Left renal cortex interstitium (tissue), 4 donors: ENCODE measurements at places on chromosomes 4 and X. TPM values are rescaled to one million over a fixed set of nuclear protein-coding genes. Genes with fewer than 3 reads are reported as not detected.

DNA sequence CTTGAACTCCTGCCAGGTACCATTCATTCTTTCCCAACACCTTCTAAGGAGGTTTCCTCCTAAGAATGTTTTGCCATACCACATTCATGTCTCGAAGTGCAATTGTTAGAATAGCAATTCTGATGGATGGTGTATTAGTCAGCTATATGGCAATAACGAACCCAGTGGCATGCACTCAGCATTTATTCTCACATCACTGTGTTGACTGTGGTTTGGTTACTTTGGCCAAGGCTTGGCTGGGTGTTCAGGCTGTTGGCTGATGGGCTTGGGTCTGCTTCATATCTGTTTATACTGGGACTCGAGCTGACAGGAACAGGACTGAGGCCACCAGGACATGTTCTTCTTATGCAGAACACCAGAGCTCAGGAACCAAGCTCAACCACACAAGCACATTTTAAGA is 31.7 kb downstream of the PSAPL1 start:
- DNase-seq: no peak

DNA sequence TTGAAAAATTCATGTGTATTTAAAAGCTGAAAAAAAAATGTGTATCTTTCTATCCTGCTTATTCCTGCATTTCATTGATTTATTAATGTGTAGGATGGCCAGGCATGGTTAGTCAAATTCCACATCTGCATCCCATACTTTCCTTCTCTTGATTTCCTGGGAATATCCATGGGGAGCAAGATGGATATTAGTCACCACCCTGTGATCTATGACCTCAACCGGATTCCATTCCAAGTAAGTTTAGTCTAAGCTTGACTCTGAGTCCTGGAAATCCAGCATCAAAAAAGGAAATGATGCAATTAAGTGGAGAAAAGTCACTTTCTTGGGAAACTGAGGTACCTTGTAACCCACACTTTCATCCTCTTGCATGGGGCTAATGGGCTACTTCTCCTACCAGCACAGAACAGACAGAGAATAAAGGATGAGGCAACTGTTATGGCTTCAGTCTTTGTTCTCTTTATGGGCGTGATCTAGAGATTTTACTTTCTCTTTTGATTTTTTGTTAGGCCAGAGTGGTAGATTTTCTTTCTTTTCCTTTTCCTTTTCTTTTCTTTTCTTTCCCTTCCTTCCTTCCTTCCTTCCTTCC is 17.1 kb upstream of the BEX4 start:
- no peak for DNase-seq

DNA sequence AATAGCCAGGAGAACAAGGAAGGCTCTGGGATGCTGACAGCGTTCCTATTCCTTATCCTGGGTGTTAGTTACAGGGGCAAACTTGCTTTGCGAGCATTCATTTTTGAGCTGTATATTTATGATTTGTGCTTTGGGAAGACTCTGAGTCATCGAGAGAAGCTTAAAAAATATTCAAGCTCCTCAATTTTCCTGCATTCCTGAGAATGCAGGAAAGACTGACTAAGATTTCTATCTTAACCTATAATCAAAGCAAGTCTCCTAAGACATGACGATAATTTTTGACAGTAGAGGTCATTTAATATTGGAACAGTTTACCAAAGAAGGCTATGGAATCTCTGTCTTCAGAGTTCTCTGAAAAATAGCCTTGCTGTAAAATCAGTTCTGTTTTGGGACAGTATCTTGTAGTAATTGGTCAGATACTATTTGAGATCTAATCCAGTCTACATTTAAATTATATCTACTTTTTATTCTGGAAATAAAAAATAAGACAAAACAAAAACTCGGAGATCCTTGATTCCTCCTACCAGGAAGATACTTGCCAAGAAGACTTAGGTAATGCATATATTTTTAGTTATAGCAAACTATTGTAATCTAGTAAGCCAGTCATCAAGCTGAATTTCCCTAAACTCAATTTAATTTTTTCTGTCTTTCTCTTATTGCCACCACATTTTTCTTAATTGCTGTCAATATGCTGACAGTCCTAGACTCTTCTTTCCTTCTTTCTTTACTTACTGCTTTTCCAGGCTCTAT is 31.7 kb downstream of the BBS12 start:
- DNase-seq: no peak

- DNase-seq: no peak
Observed at GRCh38 chr4:7771056-7771455, 168.6 kb downstream of the AFAP1 start.

DNA sequence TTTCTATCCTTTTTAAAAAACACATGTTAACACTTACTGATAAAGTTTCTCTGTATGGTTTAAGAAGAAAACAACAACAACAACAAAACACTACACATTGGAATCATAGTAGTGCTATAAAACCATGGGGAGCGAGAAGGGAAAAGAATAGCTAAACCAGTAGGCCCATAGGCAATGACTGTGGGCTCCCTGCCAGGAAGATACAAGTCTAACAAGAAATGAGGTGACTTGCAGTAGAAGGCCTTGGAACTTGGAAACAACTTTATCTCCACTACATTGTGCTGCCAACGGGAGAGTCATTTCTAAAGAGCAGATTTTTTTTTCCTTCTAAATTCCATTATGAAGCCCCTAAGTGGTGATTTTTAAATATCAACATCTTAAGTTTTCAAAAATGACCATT is 78.0 kb downstream of the GPC4 start:
- DNase-seq: no peak

GRCh38 chrX:43813898-43814297 is 68.4 kb downstream of the MAOB start:
- no peak for DNase-seq

GRCh38 chr4:80173841-80174240 is 23.5 kb upstream of the PRDM8 start:
- no peak for DNase-seq

DNA sequence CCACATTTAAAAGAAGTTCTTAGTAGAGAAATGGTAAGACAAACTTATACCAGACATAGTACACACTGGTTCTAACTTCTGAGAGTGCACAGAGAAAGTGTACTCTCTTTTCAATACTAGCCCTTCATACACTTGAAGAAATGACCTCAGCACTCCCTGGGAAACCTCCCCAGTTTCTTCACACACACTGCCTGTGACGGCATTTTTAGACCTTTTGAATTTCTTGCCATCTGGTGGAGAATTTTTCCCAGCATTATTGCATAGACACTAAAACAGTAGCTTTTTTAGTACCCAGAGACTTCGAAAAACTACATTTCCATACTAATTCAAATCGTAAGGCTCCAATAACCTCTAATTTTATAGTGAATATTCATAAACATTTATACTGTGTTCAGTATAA is 341.6 kb upstream of the MAOA start:
- DNase-seq: no peak

DNA sequence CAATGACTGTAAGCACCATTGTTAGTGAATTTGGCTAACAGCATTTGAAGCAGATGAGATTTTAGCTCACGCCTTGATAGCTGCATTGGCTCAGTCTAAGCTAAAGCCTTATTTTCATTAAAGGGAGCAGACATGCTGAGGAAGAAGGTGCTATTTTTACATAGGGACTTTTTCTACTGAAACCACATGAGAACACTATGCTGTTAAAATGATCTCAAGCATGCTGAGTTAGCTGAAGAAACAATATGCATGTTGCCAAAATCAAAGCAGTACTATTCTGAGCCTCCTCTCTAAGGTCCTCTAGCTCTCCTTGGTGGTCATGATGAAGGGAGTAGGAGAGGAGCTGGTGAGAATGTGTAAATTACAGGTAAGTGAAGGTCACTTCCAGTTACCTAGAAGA is 134.4 kb upstream of the JADE1 start:
- no peak for DNase-seq

GRCh38 chrX:3204606-3205005 is 141.8 kb downstream of the MXRA5 start:
- no peak for DNase-seq

DNA sequence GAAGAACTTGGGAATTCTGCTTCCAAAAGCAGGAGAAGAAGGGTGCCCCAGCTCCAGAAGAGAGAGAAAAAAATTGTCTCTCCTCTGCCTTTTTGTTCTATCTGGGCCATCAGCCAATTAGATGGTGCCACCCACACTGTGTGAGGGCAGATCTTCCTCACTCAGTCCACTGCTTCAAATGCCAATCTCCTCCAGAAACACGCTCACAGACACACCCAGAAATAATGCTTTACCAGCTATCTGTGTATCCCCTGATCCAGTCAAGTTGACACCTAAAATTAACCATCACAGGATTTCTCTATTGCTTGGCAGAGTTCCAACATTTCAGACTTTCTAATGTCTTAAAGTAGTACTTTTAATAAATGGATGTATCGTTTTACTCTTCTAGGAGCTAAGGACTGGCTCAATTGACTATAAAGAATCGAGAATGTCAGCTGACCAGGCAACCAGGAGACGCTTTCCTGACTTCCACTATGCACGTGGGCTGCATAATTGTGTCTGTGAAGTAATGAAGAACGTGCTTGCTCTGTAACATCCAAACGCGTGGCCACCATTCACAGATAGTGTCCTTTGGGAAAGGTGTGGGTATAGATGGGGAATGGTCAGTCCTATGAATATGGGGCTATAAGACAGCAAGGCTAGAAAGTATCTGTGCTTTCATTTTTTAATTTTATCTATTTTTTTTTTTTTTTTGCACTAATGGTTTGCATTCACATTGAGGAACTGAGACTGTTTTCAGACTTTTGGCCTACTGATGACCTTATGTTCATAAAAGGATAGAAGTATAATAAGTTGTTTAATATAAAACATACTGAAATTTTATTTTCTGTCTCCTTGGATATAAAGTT is 9.9 kb upstream of the SMIM20 start:
- DNase-seq: no peak

DNA sequence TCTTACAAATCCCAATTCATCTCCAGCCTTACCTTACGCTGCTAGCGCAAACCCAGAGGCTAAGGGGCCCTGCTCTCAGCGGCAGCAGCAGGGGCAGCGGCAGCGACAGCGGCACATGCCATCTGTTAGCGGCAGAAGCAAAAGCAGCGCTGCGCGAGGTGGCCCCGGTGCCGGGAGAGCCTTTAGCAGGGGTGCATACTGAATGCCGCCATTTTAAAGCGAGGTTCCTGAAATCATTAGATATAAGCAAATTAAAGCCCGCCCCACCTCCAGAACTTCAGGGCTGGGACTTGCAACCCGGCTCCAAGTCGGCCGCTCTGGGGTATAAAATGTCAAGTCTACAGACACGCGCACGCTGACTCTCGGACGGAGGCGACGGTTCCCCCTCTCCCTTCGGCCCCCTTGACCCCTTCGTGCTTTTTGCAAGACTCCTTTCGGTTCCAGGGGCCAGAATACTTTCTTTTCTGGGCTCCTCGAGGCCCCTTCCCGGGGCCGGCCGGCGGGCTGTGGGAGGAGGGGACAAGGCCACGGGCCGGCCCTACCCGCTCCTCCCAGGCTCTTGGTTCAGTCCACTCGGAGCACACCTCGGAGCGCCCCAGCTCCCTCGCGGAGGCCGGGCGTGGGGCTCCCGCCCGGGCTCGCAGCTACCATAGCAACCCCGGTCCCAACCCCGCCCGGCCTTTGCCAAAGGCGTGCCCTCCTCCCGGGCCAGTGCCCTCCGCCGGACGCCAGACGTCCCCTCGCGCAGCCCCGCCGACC is at the start of gene MBNL3:
MBNL3 (minus strand) TSS at position 220 of the 759 bp plus-strand sequence. CDS start 49,427 bp downstream, outside the sequence.
- DNase-seq: peak; percentile 36

Gene ADH1B
- 19.9 TPM for polyA plus RNA-seq

Gene DKK2
- polyA plus RNA-seq: 1.4 TPM

Gene PPBP
- polyA plus RNA-seq: 12.0 TPM

Gene KLF3
- 62.6 TPM for polyA plus RNA-seq

Gene PASD1
- not detected for polyA plus RNA-seq

Gene AFM
- polyA plus RNA-seq: 13.2 TPM

Gene CXCL1
- polyA plus RNA-seq: 0.28 TPM

Gene FGFR3
- polyA plus RNA-seq: 70.0 TPM

Gene RASL11B
- polyA plus RNA-seq: 50.6 TPM

Gene ACE2
- 56.4 TPM for polyA plus RNA-seq
